ENCODE measurements at places on chromosomes 1 and 21.

GRCh38 chr1:104574620-104575019 lies 824.9 kb downstream of the AMY1C start:
- no peak for DNase-seq

DNA sequence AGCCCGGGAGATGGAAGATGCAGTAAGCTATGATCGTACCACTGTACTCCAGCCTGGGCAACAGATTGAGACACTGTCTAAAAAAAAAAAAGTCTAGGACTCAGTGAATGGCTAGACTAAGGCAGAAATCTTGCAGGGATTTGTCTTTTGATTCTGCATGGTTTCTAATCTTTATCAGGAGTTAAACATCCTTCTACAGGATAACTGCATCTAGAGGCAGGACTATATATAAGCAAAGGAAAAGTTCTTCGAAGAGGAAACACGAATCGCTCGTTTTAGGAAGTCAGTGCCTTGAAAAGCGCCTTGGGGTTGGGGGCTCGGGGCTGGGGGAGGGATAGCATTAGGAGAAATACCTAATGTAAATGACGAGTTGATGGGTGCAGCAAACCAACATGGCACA lies 602 bp upstream of the UFC1 start:
- no peak for DNase-seq

GRCh38 chr1:245682638-245683628 lies 528.1 kb downstream of the KIF26B start:
- no peak for DNase-seq

DNA sequence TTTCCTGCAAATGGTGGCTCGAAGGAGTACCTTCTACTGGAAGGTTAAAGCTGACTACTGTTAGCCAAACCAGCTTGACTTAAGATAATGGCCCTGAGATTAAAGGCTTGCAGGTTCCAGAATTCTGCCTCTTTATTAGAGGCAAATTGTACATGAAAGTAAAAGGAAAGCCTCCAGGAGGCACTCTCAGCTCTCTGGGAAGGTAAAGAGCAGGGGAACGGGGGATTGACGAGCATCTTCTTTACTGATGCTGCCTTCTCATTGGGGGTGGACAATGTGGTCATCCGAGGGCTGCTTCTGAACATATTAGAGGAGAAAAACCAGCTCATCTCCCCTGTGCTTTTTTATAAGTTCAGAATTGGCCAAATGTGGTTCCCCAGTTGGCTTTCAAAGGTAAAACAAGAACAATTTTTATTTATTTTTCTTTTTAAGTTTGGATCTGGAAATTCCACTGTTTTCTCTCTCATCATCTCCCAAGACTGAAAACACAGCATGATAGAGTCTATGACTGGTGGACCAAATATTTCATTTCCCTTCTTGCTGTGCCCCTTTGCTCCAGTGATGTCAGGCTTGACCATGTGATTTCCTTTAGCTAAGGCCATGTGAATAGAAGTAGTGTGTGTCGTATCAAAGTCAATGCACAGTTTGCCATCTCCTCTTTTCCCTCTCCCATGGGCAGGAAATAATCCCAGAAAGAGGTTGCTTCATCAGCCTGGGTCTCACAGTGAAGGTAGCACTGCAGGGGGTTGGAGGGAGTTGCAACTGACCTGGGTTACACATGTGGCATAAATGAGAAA lies 292.7 kb downstream of the PRDM2 start:
- no peak for DNase-seq

- no peak for DNase-seq
These were observed 94.2 kb downstream of the PLXNA2 start for GRCh38 chr1:208149776-208150514.

GRCh38 chr1:98210563-98210962 lies 289.7 kb upstream of the DPYD start:
- DNase-seq, result no peak

- DNase-seq, result no peak
These were observed 573.5 kb downstream of the SMYD3 start for GRCh38 chr1:245933431-245934045.

DNA sequence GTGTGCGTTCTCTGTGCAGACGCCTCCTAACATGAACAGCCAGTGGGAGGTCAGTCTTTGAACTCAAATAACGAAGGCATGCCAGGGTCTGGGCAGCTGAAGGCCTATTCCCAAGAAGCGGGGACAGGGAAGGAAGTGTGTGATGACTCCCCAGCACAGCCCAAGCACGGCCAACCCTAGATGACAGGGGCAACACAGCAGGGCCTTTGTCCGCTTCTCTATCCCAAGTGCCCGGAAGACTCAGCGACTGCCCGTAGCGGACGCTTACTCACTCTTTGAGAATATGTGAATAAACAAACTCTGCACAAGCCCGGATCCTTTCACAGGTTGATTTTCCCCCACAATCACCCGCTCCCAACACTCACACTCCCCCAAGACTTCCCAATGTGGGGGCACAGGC lies 11.2 kb downstream of the C1orf198 start:
- DNase-seq, result no peak

DNA sequence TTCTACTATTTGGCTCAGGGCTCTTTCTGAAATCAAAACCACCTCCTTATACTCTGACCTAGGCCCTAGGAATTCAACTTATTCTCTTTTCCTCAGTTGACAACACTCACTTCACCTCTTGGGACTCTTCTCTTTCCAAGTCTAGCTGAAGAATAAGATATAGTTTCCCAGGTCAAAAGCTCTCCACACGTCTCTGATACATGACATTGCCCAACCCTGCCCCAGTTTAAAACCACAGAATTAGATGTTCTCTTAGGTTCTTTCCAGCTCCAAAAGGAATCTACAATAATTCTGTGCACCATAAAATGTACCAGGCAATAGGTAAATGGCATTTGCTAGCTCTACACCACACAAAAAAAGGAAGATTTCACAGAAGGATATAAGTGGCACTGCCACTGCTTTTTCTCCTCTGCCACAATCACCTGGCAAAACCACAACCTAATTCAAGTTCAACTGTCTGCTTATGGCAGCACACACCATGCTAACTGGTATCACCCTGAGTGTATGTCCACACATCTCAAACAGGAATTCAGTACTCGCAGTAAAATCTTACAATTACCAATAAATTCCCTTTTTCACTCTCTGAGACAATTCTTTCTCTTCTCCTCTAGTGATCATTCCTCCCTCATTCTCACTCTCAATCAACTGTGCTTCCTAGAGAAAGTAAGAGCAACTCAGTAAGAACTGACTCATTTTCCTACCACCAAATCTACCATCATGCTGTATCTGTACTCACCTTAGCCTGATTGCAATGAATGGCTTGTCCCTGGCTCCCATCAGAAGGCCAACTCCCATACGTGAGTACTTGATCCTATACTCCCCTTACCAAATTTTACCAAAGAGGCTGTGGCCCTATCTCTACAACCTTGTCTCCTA lies 27.3 kb downstream of the ZBTB8OS start:
- no peak for DNase-seq

- no peak for DNase-seq
These were observed 18.3 kb downstream of the SUSD4 start for GRCh38 chr1:223345720-223346119.

GRCh38 chr1:11738096-11738495 lies 2.2 kb downstream of the AGTRAP start:
- no peak for DNase-seq

DNA sequence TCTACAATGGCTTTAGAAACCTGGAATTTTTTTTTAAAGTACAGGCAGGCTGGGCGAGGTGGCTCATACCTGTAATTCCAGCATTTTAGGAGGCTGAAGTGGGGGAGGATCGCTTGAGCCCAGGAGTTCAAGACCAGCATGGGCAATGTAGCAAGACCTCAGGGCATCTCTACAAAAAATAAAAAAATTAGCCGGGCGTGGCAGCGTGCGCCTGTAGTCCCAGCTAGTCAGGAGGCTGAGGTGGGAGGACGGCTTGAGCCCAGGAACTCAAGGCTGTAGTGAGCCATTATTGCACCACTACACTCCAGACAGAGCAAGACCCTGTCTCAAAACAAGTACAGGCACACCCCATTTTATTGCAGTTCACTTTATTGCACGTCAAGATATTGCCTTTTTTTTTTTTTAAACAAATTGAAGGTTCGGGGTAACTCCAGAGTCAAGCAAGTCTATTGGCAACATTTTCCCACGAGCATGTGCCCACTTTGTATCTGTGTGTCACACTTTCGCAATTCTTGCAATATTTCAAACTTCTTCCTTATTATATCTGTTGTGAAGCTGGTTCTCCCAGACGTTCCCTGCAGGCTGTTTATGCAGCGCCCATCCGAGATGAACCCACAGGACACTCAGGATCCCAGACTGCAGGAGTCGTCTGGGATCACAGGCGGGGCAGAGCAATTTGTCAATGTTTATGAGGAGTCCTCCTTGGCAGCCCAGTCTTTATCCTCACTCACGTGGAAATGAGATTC lies 4.7 kb downstream of the HES2 start:
- DNase-seq, result no peak

- DNase-seq, result no peak
These were observed 859 bp upstream of the ANGPTL1 start for GRCh38 chr1:178871551-178872320.

DNA sequence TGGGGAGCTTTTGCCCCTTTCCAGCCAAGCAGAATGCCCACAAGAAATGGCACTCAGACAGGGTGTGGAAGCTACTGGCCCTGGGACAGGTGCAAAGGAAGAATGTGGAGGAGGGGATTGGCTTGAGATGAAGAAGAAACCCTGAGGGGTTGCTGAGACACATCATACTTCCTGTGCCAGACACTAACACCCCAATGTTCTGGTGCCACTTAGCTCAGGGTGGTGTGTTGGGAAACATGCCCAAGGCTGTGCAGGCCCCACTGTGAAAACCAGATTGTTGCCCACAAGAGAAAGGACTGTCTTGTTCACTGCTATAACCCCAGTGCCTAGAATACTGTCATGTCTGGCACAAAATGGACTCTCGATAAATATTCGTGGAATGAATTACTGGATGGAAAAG lies 9.9 kb upstream of the PAQR6 start:
- DNase-seq, result no peak

DNA sequence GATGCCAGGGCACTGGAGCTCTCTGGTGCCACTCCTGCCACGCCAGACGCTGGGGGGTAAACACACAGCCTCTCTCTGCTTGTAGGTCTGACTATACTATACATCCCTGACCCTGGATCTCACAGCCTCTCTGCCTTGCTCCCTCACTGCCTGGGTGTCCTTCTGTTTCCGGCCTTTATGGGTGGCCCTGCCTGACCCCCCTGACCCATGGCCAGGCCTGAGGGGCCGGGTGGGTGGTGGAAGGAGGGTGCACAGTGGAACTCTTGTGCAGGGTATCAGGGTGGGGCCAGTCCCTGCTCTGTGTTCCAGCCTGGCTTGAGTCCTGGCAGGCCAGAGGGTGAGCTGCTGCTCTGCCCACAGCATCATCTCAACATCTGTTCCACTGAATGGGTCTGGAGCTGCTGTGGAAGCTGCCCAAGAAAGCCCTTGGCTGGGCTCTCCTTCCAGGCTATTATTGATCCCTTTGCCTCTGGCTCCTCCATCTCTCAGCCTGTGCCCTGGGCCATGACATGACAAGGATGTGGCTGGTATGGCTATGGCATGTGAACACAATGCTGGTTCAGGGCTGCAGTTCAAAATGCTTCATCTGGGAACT lies 17.2 kb upstream of the SYNC start:
- no peak for DNase-seq

DNA sequence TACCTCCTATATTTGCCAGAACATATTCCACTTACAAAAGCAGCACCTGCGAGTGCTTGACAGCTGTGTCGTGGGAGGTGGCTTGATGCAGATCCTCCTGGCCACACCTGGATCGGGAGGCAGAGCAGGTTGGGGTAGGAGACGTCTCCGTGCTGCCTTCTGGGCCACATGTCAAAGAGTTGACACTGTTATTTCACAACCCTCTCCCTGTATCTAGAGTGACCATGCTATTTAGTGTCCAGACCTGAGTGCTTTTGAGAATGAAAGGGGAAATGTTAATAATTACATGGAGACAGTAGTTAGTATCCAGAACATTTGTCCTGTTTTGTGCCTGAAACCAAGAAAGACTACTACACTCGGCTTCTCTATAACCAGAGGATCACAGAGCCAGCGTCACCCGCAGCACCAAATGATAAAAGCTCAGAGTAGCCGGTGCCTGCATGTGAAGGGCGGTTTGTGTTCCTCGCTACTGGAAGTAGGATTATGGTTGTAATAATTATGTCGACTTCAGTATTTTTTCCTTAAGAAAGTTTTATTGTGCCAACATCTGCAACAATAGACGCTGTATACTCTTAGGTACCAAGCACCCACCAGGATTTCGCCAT lies 77.1 kb downstream of the GALNT2 start:
- no peak for DNase-seq

DNA sequence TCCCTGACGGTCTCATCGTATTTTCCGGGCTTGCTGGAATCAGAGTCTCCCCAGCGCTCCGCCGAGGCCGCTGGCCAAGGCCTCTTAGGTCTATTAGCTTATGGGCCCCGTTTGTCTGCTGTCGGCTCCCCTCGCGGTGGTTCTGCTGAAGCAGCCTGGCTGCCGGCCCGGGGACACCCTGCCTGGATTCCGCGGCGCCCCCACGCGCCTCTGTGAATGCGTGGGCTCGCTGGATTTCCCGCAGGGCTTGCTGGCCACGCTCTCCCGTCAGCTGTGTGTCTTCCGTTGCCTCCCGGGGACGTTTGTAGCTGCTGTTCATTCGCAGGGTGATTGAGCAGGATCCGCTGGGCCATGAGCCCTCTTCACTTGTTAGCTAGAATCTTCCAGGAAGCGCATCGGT lies 8.4 kb downstream of the LRRC3 start:
- no peak for DNase-seq

GRCh38 chr1:27561124-27561899 lies 42.6 kb downstream of the AHDC1 start:
- DNase-seq, result no peak

- no peak for DNase-seq
These were observed 97.3 kb downstream of the MAP3K21 start for GRCh38 chr1:233424779-233425178.

- DNase-seq, result no peak
These were observed 6.8 kb upstream of the ADAM15 start for GRCh38 chr1:155044365-155044764.

DNA sequence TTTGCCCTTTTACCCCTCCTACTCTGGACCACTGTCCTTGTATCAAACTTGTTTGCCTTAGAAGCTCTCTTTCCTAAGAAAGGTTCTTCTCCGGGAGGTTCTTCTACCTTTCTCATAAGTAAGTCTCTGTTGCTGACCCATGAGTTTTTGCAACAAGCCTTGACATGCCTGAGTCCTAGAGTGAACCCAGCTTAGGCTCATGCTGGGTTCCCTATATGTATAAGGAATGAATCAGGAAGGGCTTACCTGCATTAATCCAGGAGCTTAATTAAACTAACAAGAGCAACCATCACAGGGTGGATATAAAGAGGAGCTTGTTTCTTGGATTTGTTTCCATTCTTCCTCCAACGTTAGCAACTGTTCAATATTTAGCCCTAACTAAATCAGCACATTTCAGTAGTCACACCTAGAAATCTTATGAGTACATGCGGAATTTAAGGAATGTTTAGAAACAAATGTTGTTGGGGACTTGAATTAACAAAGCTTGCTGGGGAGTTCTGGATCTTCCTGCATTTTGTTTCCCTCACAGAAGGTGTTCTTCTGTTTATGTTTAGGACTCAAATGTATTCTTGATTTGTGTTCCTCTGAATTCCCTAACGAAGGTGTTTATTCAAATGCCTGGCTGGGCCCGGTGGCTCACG lies 64.3 kb upstream of the RAB3GAP2 start:
- DNase-seq, result no peak

All from GM12864 (cell line).